Left renal cortex interstitium (tissue), 4 donors: ENCODE measurements at places on chromosomes 3 and 15.

GRCh38 chr3:106212665-106213222 is 343.9 kb upstream of the CBLB start:
- DNase-seq, result no peak

DNA sequence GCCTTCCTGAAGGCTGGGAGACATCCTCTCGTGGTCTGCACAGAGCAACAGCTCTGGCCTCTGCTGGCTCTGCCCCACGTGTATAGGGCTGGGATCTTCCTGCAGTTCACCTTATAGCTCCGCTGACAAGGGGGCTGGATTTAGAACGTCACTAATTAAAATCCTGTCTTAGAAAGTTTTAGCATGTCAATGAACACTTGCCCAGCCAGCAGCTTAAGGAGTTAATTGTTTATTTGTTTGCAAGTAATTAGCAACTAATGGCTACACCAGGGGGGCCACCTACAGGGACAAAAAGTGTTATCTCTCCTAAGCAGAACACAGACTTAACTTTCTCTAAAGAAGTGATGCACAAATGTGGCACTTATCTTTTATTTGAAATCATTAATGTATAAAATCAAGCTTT is at the start of gene HESX1:
TSS of gene HESX1 (minus strand) at position 84 of the 403 bp plus-strand sequence. CDS start at position 24, 60 bp downstream.
- DNase-seq, result no peak

DNA sequence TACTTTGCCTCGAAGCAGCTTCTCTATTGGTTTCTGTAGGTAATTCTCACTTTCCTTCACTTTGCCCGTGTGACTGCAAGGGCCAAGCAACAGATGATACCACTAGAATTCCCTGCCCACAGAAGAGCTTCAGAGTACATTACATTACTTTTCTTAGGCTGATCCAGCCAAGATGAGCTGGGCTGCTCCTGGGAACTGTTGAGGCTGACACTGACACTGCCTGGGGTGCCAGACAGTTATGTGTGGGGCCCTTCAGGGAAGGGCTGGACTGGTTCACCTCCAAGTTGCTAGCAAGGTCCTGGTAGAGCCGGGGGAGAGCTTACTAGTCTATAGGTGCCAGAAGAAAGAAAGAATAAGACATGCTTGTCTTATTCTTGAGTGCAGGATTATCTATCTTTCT is 19.0 kb downstream of the GORASP1 start:
- no peak for DNase-seq

DNA sequence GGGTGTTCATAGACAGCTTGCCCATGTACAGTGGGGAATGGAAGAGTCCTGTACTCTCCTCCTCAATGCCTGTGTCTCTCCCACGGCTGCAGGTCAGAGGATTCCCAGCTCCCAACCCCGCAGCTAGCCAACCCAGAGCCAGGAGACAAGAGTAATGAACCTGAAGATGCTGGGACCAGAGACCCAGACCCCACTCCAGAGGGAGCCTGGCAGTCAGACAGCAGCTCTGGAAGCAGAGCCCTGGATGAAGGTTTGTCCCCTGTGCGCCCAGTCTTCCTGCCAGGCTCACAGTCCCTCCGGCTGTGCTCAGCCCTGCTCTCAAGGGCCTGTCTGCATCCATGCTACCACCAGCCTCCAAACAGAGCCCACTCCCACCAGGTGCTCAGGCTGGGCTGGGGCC is 29.5 kb downstream of the EFCC1 start:
- DNase-seq, result no peak
